ENCODE measurements at places on chromosomes 6 and 20.

DNA sequence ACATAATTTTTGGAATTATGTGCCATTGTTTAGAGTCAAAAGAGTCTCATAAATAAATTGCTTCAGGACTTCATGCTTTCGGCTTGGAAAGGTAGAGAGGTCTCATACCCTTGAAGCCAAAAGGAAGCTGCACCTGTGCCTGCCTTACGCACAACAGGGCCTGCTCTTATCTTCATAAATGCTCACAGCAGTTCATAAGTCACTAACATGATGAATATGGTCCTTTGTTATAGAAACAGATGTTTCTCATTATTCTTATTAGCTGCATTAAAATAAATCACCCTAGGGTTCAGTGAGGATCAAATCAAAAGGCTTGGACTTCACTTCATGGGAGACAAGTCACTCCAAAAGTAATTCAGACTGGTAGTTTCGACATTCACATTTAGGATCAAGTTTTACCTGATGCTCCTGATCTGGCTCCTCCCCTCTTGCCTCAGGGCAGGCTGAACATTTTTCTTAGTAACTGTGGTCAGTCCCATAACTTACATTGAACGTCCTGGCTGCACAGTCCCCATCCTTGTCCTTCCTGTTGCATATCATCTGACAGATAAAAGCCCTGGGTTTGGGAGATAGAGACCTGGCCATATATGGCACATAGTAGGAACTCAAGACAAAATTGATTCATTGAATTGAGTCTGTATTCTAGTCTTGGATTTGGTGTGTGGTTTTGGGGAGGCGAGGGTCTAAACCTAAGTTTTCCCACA lies 20.7 kb upstream of the SH3BGRL2 start:
- DNase-seq = no peak

DNA sequence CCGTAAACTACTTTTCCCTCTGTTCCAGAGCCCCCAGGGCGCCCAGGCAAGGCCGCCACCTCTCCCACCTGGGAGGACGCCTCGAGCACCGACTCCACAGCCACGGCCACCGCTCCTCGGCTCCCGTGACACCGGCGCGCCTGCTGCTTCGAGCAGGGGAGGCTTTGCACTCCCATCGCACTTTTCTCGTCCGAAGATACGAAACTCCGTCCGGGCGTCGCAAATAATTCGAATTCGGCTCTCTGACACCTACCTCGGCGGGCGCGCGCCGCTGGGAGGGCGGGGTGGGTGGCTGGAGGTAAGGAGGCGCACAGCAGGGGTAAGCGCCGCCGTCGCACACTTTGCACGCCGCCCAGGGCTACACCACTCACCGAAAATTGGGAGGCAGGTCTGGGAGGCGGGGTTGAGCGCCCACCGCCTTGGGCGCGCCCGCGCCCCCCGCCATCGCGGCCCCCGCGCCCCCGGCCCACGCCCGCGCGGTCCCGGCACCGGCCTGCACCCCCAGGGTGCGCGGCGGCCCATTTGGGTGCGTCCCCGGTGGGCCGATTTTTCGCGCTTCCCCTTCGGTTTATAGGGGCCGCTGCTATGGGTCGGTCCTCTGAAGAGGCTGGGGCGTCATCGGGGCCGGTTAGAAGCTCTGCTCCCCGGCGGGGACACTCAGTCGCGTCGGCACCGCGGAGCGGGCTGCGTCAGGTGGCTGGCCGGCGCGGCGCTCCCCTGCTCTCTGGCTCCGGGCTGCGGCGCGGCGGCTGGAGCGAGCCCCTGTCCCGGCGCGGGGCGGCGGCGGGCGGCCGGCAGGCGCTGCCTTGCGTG lies 36.2 kb downstream of the GNAS start:
- peak; percentile 86 for DNase-seq

DNA sequence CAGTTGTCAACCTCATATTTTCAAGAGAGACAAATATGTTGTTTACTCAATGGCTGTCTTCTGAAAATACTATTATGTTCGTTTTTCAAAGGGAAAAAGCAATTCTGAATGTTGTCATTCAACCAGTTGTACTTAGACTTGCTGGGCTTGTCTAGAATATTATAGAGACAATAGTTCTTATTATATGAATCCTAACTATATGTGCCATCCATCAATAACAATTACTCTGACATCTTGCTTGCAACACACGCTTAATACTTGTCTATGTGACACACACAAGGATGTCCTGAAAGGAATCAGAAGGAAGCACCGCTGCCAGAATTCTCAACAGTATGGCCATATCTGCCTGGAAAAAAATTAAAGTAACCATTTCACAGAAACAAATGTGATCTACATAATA lies 283.3 kb upstream of the NRSN1 start:
- DNase-seq = no peak

DNA sequence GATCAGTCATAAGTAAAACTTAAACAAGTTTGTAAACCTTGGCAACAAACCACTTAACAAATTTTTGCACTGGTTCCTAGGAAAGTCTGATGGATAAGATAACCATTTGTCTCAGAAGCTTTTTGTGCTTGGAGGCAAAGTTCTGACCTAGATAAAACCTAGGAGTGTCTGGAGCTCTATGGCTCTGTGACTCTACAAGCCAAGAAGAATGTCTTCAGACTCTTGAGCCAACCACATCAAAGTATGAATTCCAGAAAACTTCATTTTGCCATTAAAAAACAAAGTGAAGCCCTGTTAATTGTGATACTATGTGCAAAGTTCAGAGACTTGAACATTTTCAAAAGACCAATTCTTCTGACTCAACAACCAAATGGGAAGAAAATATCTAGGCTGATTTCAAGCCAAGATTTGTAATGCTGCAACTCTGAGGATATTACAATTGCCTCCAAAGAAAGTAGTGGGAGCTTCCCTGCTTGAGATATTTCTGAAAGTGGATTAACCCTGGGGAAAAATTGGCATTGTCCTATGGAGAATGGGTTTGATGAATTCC lies 158.1 kb upstream of the FOXQ1 start:
- peak; percentile 13 for DNase-seq

GRCh38 chr6:28675600-28675999 lies 149.9 kb downstream of the GPX5 start:
- no peak for DNase-seq

All from eye (tissue), 1 donor.